ENCODE measurements at places on chromosomes 5 and 9.
A peak's percentile ranks its signal among the peaks of the same experiment; 100 is the strongest.

DNA sequence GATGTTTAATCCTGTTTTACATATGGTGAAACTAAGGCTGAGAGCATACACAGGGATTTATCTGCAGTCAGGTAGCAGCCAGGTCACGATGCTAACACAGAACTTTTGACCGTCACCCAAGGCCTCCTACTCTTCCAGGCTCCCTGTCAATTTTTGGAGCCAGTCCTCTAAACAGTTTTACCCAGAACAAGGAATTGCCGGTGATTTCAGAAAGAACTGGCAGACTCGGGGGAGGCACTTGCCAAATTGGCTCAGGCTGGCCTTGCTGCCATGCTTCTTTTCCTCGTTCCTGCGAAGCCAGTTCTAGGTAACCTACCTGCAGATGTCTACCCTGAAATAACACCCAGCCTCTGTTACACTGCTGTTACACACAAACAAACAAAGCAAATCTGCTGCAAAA lies 21.2 kb downstream of the GRIA1 start:
- no peak for DNase-seq

DNA sequence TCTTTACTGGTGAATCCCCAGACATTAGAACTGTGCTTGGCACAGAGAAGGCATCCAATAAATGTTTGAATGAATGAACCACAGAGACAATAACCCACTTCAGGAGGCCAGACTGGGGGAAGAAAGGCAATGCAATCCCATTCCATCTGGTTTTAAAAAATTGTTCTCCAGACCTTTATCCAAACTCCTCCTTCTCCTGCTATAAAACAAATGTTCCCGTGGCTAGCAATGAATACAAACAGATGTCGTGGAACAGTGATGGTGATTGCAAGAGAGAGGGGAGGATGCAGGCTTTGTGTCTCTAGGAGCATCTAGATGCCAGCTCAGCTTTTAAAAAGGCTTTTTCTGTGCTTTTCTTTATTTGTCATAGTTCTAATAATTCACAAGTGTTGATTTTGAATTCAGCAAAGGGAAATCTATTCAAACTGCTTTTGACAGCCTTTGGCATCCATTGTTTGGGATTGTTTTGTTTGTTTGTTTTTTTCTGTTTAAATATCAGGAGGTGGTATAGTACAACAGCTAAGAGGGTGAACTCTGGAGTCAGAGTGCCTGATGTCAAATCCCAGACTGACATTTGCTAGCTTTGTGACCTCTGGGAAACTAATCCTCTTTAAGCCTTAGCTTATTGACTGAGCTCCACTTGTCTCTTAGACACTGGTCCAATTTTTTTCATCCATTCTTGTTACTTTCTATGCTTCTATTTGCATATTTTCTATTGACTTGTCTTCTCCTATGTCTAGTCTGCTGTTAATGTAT lies 59.1 kb downstream of the TNFSF15 start:
- no peak for DNase-seq

DNA sequence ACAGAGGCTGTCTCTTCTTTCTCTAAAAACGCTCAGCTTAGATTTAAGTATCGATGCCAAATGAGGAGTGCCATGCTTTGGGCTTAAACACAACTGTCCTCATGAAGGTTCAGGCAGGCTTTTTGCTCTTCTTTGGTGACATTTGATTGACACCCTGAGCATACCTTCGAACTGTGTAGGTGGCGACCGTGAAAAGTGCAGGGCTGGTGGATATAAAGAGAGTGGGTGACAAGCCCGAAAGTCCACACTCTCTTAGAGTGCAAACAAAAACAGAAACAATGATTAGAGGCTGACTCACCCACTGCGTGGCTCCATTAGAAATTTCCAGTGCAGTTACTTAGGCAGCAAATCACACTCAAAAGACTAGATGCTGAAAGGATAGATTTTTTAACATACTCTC lies 141.7 kb downstream of the SYK start:
- DNase-seq = no peak

- DNase-seq = no peak
Observed at GRCh38 chr5:72709341-72709740, 107.1 kb upstream of the TNPO1 start.

DNA sequence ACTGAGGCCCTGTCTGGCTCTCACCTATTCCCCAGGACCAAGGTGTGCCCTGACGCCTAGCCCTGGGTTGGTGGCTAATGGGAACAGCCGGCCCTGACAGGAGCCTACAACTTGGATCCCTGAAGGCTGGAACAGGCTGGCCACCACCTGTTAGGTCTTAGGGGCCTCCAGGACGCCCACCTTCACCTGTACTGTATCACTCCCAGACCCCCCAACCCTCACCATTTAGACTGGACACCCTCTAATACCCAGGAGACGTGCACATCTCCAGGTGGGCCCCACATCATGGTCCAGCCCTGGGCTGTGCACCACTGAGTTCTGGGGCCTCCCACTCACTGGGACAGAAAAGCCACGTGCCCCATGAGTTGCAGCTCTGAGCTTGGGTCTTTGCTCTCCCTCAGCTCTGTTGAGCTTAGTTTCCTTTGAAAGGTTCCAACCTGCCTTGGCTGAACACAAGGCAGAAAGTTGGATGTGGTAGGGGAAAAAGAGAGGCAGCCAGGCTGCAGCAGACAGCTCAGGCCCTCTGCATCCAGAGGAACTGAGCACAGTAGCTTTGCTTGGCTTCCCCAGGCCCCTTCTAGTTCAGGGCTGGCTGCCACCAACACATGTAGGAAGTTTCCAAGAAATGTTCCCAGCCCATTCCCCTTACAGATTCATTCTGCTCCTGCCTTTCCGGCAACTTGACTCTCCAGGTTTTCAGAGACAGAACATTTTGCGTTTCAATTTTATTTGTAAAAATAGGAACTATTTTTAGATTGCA lies 116.8 kb upstream of the TBC1D2 start:
- DNase-seq = no peak

- no peak for DNase-seq
Observed at GRCh38 chr9:86700629-86701028, 246.7 kb downstream of the GAS1 start.

DNA sequence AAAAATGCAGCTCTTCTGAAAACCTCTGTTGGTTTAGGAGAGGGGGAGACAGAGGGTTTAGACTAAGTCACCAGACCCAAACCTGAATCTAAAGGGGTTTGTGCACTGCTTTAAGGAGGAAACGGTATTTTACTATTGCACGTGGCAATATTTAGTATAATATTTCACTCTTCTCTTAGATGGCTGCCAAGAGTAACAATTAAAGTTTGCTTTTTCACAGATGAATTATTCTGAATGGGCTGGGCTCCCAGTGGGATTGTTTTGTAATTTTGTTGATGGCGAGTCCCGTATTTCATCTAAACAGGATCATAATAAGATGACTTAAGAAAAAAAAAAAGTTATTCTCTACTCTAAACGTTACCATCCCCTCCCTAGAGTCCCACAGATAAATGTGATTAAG lies 245.4 kb downstream of the PCSK5 start:
- no peak for DNase-seq

- DNase-seq = no peak
Observed at GRCh38 chr9:68834931-68835520, 130.0 kb downstream of the PIP5K1B start.

DNA sequence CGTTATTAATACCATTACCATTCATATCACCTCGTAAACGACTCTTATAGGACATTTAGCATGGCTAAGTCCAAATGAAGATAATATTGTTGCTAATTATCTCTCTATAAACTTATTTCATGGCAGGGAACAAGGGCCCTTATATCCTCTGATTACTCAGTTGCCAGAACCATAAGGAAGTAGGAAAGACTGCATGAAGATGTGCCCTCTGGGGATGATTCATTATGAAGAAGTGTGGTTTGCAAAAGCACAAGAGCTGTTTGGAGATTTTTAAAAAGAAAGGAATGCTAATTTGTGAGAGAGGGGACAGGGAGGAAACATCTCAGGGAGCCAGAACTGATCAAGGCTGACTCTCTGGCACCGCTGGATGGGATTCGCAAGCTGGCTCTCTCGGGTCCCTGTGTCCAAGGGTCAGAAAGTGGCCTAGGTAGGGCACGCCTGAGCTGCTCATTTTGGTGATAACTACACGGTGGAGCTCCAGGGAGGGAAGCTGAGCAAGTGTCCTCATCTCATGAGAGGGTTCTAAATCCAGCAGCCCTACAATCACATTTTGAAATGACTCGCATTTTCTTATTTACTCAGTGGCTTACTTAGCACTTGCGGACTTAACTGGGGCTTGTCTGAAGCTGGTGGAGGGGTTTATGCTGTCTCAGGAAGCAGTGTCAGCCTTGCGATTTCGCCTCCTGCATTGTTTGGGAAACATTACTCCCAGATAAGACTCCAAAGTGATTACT lies 136.8 kb downstream of the C5orf15 start:
- peak; percentile 16 for DNase-seq

GRCh38 chr9:33025572-33026342 lies 684 bp downstream of the DNAJA1 start:
- DNase-seq = no peak

DNA sequence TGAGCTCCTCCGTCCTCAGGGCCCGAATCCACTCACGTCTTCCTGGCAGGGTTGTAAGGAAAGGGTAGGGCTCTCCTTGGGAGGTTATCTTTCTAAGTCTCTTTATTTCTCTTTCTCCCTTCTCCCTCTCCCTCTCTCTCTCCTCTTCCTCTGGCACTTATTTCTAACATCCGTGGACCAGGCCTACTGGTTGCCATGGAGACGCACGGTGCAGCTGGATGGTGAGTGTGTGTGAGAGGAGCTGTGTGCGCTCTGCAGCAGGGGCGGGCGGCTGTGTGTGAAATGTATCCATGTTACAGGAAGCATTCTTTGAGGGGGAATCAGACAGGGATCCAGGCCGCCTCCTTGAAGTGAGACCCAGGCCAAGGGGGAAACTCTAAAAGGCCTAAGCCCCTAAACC lies 32.2 kb downstream of the PCDH1 start:
- DNase-seq = peak; percentile 45

Data from skeletal muscle cell (primary cell).